ENCODE measurements at places on chromosomes 4 and X.

GRCh38 chrX:150018931-150019361 is 80.7 kb upstream of the EOLA2 start:
- DNase-seq = no peak

DNA sequence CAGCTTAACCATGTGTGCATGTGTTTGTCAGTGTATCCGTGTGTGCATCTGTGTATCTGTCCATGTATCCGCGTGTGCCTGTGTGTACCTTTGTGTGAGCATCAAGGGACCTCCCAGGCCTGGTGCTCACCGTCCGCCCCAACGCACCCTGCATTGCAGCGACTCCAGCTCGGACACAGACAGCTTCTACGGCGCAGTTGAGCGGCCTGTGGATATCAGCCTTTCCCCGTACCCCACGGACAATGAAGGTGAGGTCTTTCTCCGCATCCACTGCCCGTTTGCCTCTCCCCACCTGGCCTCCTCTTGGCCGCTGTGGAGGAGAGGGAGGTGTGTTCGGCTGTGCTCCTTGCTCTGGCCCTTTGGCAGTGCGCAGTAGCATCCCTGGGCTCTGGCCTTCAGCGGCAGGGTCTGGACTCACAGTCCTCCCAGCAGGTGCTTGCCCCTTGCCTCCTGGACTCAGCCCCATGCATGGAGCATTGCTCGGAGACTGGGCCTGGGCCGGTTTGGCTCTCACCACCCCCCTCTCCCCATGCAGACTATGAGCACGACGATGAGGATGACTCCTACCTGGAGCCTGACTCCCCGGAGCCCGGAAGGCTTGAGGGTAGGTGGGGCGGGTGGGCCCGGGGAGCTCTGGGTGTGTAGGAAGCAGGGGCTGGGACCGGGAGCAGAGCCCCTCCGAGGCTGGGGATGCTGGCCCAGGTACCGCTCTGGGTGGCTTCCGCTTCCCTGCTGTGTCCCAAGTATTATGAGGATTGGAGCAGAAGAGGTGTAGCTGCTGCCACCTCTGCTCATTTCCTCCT is 16.4 kb upstream of the ADD1 start:
- peak; percentile 41 for DNase-seq

- DNase-seq = no peak
These were observed 98.0 kb upstream of the STIM2 start for GRCh38 chr4:26762650-26763049.

DNA sequence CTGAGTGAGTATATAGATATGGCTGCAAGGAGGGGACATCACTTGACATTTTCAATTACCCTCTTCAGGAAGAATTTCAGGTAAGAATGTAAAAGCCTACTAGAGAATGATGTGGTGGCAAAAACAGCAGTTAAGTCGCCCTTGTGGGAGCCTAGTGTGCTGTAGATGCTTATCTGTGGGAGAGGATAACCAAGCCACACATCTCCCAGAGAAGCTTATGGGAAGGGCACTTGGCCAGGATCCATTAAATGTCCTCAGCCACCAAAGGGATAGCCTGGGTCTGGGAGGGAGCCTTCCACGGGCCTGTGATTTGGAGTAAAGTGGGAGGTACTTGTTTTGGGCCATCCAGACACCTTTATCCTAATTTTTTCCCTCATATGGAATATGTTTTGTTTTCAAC is 41.3 kb upstream of the BCLAF3 start:
- DNase-seq = no peak

- no peak for DNase-seq
These were observed 364.8 kb downstream of the PDGFC start for GRCh38 chr4:156606554-156607477.

DNA sequence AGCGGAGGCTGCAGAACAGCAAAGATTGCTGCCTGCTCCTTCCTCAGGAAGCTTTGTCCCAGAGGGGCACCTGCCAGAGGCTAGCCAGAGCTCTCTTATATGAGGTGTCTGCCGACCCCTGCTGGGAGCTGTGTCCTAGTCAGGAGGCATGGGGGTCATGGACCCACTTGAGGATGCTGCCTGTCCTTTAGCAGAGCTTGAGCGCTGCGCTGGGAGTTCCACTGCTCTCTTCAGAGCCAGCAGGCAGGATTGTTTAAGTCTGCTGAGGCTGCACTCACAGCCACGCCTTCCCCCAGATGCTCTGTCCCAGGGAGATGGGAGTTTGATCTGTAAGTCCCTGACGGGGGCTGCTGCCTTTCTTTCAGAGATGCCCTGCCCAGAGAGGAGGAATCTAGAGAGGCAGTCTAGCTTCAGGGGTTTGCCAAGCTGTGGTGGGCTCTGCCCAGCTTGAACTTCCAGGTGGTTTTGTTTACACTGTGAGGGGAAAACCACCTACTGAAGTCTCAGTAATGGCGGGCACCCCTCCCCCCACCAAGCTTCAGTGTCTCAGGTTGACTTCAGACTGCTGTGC is 10.9 kb downstream of the DCK start:
- no peak for DNase-seq

DNA sequence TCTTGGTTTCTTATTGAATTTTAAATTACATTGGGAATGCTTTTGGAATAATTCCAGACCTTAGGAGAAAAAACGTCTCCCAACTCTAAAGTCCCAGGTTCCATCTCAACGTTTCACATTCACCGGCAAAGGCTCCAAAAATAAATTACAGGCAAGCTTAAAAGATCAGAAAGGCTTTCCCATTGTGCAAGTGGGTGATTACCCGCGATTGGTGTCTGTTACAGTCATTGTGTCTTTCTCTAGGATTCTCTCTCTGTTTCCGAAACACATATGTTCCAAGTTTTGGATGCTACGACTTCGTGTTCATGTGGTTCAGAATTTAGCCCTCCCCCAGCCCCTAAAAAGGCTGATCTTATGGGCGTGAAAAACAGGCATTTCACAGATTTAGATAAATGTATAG is 41.8 kb downstream of the PALLD start:
- no peak for DNase-seq

DNA sequence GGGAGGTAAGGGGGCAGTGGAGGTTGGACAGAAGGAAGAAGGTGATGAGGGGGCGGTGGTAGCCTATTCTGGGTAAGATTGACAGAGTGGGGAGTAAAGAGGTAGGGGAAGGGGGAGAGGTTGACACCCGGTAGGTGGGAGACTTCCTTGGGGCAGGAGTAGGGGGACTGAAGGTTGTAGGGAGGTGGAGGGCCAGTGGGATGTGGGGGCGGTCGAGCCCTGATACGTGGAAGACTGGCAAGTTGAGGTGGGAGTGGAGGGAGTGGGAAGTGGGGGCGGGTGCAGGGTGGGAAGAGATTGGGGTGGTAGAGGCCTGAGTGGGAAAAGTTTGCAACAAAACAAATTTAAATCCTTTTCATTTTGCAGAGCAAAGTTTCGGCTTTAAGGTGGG is 1.7 kb downstream of the GCNA start:
- no peak for DNase-seq

- DNase-seq = no peak
These were observed 105.2 kb downstream of the GASK1B start for GRCh38 chr4:158067646-158068045.

- DNase-seq = no peak
These were observed 56.0 kb upstream of the BMPR1B start for GRCh38 chr4:94701631-94702300.

- no peak for DNase-seq
These were observed 47.6 kb upstream of the NKAP start for GRCh38 chrX:119991005-119991787.

Measured in left forelimb (tissue), 1 donor.